ENCODE measurements at places on chromosomes 1 and 21.

GRCh38 chr1:78441921-78442320 is 48.9 kb upstream of the PTGFR start:
- DNase-seq = no peak

- peak; percentile 53 for DNase-seq
These were observed 24.1 kb downstream of the GPR3 start for GRCh38 chr1:27416387-27417111.

DNA sequence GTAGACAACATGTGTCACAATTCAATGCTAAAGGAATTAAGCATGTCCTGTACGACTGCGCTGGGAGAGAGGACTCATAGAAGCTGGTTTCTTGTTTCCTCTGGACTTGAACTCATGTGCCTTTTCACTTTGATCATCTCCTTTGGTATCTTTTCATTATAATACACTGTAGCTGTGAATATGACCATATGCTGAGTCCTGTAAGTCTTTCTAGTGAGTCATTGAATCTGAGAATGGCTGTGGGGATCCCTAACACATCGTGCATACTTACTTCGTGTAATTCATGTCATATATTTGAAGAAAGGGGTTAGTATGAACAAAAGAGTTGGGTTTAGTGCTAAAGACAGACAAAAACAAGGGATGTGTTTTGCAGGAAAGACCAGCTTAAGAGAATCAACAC is 148.1 kb upstream of the RUNX1 start:
- no peak for DNase-seq

- no peak for DNase-seq
These were observed 8.6 kb downstream of the IL22RA1 start for GRCh38 chr1:24134376-24134775.

- DNase-seq = no peak
These were observed 71.3 kb upstream of the CNTN2 start for GRCh38 chr1:204971517-204972336.

- DNase-seq = no peak
These were observed 100.4 kb upstream of the BRINP3 start for GRCh38 chr1:190578017-190578416.

DNA sequence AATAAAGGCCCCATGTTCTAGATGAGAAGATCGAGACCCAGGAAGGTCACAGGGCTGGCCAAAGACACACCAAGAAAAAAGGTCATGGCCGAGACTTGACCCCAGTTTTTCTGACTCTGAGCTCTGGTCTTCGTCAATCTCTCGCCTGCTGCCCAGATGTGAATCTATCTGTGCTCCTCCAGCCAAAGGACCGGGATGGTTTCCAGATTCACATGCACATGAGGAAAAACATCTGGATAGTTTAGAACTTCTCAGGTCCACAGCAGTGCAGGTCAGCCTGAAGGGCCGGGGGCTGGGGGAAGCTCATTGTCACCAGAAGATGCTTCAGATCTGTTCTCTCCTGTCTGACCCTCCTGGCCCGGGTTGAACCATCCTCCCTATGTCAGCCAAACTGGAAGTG is 49.0 kb downstream of the KCNN3 start:
- DNase-seq = no peak
